ENCODE measurements at places on chromosomes 2 and 18.
A peak's percentile ranks its signal among the peaks of the same experiment; 100 is the strongest.

- no peak for DNase-seq
These were observed 499.3 kb downstream of the PID1 start for GRCh38 chr2:228771774-228772173.

- DNase-seq: no peak
These were observed 249.7 kb downstream of the ETAA1 start for GRCh38 chr2:67646714-67647333.

DNA sequence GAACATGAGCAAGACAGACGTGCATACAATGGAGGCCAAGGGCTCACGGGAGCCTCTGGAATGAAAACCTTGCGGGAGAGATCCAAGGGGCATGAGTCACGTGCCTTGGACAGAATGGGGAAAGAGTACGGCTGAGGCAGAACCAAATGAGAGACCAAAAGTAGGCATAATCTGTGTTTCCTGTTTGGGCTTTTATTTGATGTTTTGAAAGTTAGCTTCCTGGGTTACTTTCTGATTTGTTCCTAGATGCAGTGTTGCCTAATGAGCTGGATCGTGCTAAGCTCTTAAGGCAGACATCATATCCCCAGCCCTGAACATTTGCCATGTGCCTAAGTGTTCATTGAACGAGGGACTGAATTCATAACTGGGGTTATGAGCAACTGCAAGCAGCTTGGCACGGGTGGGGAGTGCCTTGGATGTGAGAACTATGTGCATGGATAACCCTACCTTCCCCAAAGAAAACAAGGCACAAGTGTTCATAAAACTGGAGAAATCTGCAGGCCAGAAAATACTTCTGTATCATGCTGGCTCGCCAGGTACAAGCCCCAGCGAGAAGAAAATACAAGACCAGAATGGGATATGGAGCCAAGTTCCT, 60.3 kb upstream of the RPL31 start:
- no peak for DNase-seq

DNA sequence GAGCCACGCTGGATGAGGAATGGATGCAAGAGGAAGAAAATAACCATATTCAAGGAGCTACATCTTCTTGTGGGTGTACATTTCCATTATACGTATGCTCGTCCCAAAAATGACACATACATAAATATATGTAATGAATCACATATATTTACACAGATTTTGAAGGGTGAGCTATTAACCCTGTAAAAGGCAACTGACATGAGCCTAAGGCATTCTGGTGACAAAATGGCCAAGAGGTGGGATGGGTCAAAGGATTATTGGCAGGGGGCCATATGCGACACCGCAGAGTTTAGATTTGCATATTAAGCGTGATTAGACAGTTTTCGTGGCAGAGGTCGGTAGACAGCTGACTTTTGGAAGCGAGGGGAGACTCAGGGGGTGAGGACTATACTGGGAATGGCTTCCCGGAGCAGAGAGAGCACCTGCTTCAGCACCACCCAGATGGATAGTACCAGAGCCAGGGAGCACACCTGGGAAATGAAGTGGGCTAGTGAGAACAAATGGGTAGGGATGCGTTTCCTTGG, 431 bp upstream of the CNRIP1 start:
- peak; percentile 21 for DNase-seq

GRCh38 chr18:48165111-48165866, 234.8 kb upstream of the SMAD2 start:
- no peak for DNase-seq

DNA sequence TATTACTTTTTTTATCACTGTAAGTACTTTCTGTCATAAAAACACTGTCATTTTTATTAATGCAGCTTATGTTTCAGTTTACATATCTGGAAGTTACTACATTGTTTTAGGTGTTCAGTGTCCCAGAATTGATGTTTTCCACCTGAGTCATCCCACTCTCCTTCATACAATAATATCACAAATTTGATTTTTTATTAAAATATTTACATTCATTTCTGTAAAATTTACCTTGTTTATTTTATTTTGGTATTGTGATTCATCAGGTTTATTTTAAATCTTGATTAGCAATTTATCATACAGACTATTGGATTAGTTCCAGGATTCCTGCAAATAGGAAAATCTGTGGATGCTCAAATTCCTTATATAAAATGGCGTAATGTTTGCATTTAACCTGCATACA, 1662.9 kb downstream of the SUCLG1 start:
- no peak for DNase-seq

- peak; percentile 81 for DNase-seq
These were observed 495.7 kb upstream of the SMIM21 start for GRCh38 chr18:75923169-75923568.

GRCh38 chr2:210481601-210482175, 5.1 kb upstream of the LANCL1 start:
- DNase-seq: no peak

DNA sequence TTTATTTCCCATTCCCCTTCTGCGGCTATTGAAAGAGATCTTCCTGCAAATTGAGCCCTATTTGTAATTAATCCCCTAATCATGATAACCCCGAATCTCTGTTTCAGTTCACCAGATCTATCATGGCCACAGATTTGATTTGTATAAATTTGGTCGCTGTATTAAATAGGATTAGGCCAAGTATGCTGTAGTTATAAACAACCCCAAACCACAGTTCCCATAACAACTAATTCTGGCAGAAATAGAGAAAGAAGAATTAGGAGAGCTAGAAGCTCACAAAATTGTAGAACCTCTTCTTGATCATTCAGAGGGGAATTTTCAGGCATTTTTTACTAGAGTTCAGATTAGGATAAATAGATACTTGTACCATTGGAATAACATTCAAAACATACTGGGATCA, 433.7 kb upstream of the TNP1 start:
- no peak for DNase-seq

GRCh38 chr2:127590386-127591190, 55.1 kb downstream of the MYO7B start:
- DNase-seq: no peak

DNA sequence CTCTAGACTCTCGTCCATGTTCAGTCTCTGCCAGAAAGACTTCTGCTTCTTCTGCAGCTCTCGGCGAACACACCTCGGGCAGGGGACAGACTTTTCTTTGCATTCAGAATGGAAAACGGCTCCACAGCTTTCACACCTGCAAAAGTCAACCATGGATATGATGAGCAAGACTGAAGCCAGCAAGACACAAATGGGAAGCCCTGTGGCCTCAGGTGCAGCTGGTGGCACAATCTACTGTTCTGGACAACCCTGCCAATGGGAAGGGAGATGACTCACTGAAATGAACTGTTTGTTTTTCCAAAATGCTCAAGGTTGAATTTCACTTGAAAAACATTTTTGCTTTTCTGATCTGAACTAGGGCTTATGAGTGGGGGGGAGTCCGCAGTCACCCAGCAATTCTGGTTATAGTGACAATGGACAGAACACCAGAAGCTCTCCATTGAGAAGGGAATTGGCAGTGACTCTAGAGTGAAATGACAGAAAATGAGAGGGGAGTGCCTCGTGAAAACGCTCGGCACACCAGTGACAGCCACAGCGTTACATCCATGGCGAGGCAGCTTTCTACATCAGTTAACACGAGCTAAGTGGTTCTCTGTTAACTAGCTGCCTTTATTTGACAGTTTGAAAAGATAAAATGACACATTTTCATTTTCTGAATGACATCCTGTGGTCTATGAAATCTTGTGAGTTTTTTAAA, 58.8 kb upstream of the FZD5 start:
- DNase-seq: no peak

DNA sequence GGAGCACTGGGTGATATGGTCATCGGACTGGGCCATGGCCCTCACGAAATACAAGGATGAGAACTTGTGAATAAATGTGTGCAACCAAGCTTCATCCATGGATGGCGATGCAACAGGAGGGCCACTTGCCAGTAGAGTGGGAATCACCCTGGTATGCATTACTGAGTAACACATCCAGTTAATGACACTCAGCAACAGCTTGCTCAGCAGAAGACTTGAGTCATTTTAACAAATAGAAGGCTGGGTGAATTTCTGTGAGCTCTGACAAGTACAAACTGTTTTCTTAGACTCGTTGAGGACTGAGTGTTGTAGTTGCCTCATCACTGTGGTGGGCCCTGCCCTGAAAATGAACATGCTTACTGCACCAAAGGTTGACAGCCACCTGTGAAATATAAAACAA, 221.6 kb downstream of the NCKAP5 start:
- no peak for DNase-seq

GRCh38 chr2:101989740-101990460, 1.9 kb upstream of the IL1R2 start:
- no peak for DNase-seq

DNA sequence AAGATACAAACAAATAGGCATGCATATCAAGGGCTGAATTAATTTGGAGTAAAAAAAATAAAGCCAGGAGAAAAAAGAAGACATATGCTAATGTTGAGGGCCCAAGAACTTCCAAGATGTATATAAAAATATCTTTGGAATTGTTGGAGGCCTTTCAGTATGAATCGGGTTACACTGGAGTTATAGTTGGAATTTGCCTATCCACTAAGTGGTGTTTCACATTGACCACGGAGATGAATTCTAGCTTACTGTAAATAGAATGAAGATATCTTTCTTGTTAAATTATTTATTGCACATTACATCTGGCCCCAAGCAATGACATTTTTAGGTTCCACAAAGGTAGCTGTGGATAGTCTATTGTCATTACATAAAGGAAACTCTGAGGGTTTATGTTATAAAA, 38.5 kb upstream of the TRIB2 start:
- DNase-seq: no peak

DNA sequence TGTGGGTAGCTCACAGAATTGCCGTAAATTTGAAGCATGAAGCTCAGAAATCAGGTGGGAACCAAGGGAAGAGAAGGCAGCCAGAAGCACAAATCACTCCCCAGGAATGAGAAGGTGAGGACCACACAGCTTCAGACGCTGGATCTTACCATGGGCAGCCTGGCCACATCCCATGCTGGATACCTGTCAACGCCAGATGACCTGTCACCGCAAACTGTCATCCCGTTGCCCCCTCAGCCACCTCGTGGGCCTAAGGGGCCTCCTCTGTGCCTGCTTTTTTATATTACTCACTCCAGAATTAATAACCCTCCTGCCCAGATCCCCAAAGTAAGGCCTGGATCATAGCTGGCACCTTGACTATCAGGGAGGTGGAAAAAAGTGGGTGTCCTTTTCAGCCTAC, 129.9 kb upstream of the MSH6 start:
- DNase-seq: no peak

Measured in right cardiac atrium (tissue), 5 donors.